ENCODE measurements at places on chromosomes 2 and 18. TPM values are rescaled to one million over a fixed set of nuclear protein-coding genes. Genes with fewer than 3 reads are reported as not detected.

DNA sequence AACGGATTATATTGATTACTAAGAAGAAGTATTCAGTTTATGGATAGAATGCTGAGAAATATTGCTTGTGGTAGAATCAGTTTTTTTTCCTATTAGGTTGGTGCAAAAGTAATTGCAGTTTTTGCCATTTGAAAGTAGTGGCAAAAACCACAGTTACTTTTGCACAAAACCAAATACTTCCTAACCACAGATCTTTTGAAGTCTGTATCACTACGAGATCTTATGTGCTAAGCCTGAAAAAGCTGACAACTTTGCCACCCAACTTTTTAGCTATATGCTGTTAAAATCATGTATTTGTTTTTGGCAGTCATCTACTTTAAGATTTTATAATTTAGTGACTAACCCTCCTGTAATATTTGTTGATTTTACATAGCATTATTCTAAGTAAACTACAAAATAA is 24.6 kb downstream of the DNAJC10 start:
- H3K36me3 ChIP-seq, result peaks cover 82% of the 10 kb centered on the region
- no peaks in the 10 kb centered on the region for H3K27me3 ChIP-seq
- H3K4me1 ChIP-seq, result no peaks in the 10 kb centered on the region
- DNase-seq, result no peak
- no peak overlapping the region for H3K27ac ChIP-seq
- no peak overlapping the region for H3K4me3 ChIP-seq

- H3K4me1 ChIP-seq, result peaks cover 17% of the 10 kb centered on the region
- peak overlapping the region; percentile 9 for H3K4me3 ChIP-seq
- H3K27ac ChIP-seq, result no peak overlapping the region
- peak; percentile 76 for DNase-seq
- H3K27me3 ChIP-seq, result no peaks in the 10 kb centered on the region
- H3K36me3 ChIP-seq, result no peaks in the 10 kb centered on the region
Measured at GRCh38 chr18:77208964-77209363, 40.7 kb upstream of the GALR1 start.

DNA sequence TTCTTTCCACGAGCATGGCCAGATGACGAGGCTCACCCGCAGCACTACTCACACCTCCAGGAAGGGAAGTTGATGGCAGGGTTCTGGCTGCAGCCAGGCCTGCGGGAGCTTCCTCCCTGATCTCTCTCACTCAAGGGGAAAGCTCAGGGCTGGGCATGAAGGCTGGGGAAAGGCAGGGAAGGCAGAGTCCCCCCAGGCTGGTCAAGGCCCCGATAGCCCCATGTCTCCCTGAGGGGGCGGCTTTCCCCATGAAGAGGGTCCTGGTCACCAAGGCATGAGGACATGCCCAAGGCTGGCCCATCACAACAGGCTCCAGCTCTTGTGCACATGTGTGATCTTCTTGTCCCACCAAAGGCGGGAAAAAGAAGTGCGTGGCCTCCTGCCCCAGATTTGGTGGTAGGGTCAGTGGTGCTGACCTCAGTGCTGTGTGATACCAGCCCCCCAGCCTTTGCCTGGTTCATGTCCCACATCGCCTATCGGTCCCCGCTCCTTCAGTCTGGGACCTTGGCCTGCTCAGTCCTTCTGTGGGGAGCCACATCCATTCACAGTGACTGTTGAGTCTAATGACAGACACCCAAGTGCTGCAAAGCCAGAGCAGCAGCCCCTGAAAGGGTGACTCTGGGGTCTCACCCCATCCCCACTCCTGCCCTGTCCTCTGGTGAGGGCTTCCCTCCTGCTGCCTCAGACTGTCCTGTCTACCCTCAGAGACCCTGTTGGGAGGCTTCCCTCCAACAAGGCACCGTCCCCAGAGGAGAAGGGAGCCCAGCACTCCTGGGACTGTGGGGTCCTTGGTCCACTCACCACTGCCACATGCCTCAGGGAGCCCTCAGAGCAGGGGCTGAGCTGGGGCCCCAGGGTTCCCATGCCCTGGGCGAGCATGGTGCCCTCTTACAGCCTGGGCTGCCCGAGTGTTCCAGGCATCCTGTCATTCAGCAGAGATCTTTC is 49.8 kb upstream of the ALPP start:
- no peak overlapping the region for H3K27ac ChIP-seq
- DNase-seq, result peak; percentile 46
- no peaks in the 10 kb centered on the region for H3K27me3 ChIP-seq
- no peak overlapping the region for H3K4me3 ChIP-seq

DNA sequence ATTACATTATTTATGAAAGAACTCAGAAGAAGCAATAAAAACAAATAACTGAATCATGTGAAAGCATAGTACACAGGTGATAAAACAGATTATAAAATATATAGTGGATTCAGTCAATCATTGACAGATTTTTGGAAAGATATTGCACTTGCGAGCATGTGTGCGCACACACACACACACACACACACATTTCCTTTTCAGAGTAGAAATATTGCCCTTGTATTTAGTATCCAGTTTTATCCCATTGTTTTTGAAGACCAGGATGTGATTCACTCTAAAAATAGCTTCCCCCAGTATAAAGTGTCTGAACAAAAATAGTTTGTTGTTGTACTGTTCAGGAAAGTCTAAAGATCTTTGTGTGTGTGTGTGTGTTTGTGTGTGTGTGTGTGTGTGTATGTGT is 145.5 kb downstream of the CALCRL start:
- H3K36me3 ChIP-seq, result no peaks in the 10 kb centered on the region
- H3K4me1 ChIP-seq, result no peaks in the 10 kb centered on the region
- H3K4me3 ChIP-seq, result no peak overlapping the region

DNA sequence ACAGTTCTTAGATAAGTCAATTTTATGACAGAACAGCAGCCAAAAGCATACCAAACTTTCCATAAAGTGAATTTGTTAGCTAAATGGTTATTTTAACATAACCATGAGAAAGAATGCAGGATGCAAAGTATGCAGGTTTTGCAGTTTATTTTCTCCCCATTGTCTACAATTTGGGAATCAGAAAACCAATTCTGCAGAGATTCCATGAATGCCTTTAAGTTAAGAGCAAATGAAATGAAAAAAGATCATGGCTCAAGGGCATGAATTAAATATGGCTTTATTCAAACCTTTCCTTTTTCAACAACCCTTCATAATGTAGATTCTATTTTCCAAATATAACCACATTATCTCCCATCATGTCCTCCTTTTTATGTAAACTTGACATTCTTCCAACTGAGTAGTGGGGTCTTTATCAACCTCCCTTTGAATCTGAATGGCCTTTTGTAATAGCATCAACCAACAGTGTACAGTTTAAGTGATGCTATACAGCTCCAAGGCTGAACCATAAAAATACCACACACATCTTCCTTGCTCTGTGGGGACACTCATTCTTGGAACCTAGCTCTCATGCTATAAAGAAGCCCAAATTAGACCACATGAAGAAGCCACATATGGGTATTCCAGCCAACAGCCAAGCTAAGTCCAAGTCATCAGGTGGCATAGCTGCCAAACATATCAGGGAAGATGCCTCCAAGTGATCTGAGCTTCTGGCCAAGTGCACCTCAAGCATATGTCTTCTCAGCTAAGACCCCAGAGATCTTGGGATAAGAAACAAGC is 49.8 kb downstream of the PIAS2 start:
- no peak overlapping the region for H3K27ac ChIP-seq
- H3K27me3 ChIP-seq, result no peaks in the 10 kb centered on the region
- no peaks in the 10 kb centered on the region for H3K4me1 ChIP-seq
- H3K36me3 ChIP-seq, result no peaks in the 10 kb centered on the region
- no peak for DNase-seq

- H3K27ac ChIP-seq, result no peak overlapping the region
- H3K27me3 ChIP-seq, result no peaks in the 10 kb centered on the region
- DNase-seq, result no peak
Measured at GRCh38 chr2:15615301-15615920, 23.7 kb downstream of the DDX1 start.

The SLC5A7 gene
- 1.8 TPM for total RNA-seq

GRCh38 chr18:42230636-42231035 is 275.6 kb downstream of the PIK3C3 start:
- H3K36me3 ChIP-seq, result no peaks in the 10 kb centered on the region
- H3K27me3 ChIP-seq, result no peaks in the 10 kb centered on the region
- H3K4me3 ChIP-seq, result no peak overlapping the region
- no peak for DNase-seq
- no peaks in the 10 kb centered on the region for H3K4me1 ChIP-seq
- H3K27ac ChIP-seq, result no peak overlapping the region

- H3K36me3 ChIP-seq, result no peaks in the 10 kb centered on the region
- no peak overlapping the region for H3K4me3 ChIP-seq
- no peaks in the 10 kb centered on the region for H3K27me3 ChIP-seq
Measured at GRCh38 chr2:29578084-29578598, 343.2 kb downstream of the ALK start.

The TWIST2 gene
- 53.9 TPM for total RNA-seq

DNA sequence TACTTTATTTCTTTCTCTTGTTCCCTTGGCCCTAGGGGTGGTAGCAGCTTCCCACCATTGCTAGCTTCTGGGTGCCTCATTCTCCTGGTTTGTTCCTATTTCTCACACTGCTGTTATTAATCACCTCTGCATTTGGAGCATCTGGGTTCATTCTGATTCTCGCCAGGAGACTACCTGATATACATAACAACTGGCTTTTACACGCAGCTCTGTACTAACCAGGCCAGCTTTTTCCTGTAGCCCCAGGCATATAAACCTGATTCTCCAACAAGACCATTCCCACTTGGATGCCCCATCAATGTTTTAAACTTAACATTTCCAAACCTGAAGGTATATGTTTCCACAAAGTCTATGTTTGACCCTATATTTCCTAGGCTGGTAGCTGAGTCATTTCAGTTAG is 403.9 kb upstream of the DCC start:
- H3K27ac ChIP-seq, result no peak overlapping the region
- no peaks in the 10 kb centered on the region for H3K4me1 ChIP-seq
- no peaks in the 10 kb centered on the region for H3K36me3 ChIP-seq
- no peaks in the 10 kb centered on the region for H3K27me3 ChIP-seq
- H3K4me3 ChIP-seq, result no peak overlapping the region

DNA sequence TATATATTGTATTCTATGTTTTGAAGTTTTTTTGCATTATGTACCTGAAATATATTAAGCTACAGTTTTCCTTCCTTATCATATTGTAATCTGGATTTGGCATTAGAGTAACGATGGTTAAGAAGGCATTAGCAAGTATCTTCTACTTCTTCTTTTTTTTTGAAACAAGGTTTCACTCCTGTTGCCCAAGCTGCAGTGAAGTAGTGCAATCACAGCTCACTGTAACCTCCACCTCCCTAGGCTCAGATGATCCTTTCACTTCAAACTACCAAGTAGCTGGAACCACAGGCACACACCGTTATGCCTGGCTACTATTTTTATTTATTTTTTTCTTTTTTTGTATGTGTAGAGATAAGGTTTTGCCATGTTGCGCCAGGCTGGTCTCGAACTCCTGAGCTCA is 201.1 kb downstream of the ZNF804A start:
- no peak overlapping the region for H3K27ac ChIP-seq
- H3K4me1 ChIP-seq, result no peaks in the 10 kb centered on the region
- no peak overlapping the region for H3K4me3 ChIP-seq
- no peaks in the 10 kb centered on the region for H3K27me3 ChIP-seq
- no peak for DNase-seq

The PRSS56 gene
- not detected for total RNA-seq

Measured in sigmoid colon (tissue), 7 donors.